ENCODE measurements at places on chromosomes 1 and 21.

DNA sequence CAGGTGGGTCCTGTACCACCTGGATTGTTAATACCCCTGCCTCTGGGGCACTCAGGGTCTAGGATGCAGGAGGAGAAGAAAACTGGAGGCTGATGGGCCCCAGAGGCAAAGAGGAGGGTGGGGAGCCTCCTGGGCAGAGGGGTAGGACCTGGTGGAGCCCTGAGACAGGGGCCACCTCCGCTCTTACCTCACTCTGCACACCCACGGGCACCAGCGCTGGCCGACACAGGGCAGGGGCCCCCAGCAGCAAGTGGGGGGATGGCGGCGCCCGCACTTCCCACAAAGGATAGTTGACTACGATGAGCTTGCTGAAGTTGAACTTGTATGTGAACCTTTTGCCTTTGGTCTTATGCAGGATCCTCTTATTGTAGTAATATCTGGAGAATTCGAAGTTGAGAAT is 1.1 kb downstream of the ETV3L start:
- no peak for DNase-seq

- DNase-seq, result no peak
Observed at GRCh38 chr1:19606817-19607642, 37.1 kb upstream of the NBL1 start.

GRCh38 chr1:245209658-245210435 is 55.1 kb downstream of the KIF26B start:
- DNase-seq, result no peak

DNA sequence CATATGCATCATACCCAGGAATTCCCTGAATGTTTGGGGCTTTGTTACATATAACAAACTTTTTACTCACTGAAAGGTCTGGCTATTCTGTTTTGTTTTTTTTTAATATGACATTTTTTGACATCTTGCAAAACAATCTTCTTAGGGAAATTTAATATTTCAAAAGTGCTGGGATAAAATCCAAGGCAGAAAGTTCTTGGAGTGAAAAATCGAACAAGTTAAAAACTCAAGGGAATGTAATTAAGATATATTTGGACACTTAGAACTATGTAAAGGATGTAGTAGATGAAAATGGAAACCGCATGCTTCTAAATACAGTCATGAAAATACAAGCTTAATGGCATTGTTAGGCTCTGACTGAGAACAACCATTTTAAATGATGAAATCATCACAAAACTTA is 8.6 kb downstream of the CHODL start:
- DNase-seq, result no peak

GRCh38 chr21:43818685-43819084 is 29.3 kb downstream of the RRP1 start:
- DNase-seq, result no peak

- DNase-seq, result no peak
Observed at GRCh38 chr1:101181930-101182329, 54.9 kb upstream of the S1PR1 start.

DNA sequence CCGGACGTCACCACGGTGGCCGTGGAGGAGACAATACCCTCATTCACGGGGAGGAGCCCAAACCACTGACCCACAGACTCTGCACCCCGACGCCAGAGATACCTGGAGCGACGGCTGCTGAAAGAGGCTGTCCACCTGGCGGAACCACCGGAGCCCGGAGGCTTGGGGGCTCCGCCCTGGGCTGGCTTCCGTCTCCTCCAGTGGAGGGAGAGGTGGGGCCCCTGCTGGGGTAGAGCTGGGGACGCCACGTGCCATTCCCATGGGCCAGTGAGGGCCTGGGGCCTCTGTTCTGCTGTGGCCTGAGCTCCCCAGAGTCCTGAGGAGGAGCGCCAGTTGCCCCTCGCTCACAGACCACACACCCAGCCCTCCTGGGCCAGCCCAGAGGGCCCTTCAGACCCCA is 7.0 kb downstream of the TNFRSF14 start:
- no peak for DNase-seq

GRCh38 chr1:16724718-16725438 is 15.4 kb upstream of the RNU1-4 start:
- DNase-seq, result no peak

- DNase-seq, result no peak
Observed at GRCh38 chr1:179351281-179351680, 14.5 kb upstream of the AXDND1 start.

DNA sequence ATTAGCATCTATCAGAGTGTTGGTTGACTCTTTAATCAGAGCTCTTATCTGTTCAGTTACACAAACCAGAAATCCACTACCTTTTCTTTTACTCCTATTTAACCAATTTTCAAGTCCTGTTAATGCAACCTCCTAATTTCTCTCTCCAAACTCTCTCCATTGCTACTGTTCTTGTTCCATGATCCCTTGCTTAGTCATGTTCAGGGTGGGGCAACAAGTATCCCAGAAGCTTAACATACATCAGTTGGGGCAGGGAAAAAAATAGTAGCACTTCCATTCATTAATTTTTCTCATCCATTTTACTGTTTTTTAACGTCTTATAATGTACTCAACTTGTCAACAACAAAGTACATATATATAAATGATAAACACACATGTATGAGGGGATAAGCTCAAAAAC is 111.2 kb upstream of the LBR start:
- no peak for DNase-seq

DNA sequence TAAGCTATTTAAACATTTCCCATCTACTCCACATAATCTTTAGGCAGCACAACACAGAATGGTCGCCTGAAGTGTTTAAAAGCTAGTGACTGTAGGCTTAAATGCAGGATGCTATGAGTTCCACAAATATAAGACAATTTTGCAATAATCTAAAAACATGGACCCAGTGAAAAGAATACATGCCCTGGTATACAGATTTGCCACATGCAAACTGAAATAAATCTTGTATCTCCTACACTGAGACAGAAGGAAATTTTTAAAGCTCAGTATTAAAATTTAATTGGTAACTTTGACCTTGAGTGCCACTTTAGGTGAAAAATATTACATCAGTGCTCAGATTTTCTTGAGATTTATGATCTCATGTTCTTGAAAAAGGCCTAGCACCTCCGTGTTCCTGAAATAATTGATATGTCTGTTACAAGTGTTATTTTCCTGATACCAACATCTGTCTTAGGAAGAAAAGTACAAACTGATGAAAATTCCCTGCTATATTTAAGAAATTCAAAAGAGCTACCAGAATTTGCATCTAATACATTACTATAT is 285.5 kb downstream of the VAV3 start:
- no peak for DNase-seq

DNA sequence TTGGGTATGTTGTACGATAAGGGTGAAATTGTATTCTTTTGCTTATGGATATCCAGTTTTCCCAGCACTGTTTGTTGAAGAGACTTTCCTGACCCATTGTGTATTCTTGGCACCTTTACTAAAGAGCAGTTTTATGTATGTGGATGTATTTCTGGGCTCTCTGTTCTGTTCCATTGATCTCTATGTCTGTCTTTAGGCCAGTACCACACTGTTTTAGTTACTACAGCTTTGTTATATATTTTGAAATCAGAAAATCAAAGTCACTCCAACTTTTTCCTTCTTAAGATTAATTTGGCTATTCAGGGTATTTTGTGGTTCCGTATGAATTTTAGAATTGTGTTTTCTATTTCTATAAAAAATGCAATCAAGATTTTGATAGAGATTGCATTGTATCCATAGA is 62.8 kb upstream of the C1orf146 start:
- no peak for DNase-seq

DNA sequence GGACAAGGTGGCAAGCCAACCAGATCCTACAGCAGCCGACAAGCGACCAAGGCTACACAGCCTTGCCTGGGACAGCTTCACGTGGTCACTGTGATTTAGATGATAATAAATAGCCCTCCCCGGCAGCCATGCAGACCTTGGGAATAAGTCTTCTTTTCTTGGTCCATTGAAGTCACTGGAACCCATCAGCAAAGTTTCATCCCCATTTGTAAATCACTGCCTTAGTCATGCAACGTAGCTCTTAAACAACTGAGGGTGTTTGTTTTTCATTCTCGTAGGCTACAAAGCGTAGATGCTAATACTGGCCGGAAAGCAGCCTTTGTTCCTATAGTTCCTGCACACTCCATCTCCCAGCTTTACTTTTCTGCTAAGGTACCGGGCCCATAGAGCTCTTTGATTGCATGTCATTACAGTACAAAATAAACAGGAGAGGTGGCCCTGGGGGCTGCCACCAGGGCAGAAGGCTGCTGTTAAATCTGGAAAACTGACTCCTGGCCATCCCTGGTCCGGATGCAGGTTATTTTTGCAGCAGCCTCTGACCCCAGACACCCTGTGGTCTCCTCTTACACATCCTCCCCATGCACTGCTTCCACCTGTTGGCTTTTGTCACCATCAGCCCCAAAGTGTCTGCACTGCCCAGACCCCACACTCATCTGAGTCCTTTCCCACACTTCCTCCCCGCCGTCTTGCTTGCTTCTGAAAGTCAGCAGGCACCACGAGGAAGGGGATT is 105.5 kb downstream of the TOMM20 start:
- no peak for DNase-seq

GRCh38 chr1:220330265-220330664 is 58.0 kb upstream of the RAB3GAP2 start:
- DNase-seq, result no peak

DNA sequence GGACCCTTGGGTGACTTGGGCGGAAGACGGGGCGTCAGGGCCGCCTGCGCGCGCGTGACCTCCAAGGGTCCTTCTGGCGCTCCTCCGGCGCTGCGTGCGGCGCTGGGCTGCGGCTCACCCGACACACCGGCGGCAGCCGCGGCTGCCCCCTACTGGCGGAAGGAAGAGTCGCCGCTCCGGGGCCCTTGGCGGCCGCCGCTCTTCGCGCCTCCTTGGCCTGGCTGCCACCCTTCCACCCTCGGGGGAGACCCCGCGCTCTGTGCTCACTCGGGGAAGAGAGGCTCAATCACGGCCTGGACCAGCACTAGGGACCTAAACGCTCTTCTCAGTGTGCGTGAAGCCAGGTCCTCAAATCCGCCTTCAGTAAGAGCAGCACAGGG is 89.7 kb downstream of the DMRTA2 start:
- DNase-seq, result no peak

- no peak for DNase-seq
Observed at GRCh38 chr1:239814306-239814881, 277.3 kb upstream of the FMN2 start.
